ENCODE measurements at places on chromosomes 16 and 17.

GRCh38 chr16:35908942-35909341 is 2449.5 kb downstream of the TP53TG3F start:
- no peak for DNase-seq

DNA sequence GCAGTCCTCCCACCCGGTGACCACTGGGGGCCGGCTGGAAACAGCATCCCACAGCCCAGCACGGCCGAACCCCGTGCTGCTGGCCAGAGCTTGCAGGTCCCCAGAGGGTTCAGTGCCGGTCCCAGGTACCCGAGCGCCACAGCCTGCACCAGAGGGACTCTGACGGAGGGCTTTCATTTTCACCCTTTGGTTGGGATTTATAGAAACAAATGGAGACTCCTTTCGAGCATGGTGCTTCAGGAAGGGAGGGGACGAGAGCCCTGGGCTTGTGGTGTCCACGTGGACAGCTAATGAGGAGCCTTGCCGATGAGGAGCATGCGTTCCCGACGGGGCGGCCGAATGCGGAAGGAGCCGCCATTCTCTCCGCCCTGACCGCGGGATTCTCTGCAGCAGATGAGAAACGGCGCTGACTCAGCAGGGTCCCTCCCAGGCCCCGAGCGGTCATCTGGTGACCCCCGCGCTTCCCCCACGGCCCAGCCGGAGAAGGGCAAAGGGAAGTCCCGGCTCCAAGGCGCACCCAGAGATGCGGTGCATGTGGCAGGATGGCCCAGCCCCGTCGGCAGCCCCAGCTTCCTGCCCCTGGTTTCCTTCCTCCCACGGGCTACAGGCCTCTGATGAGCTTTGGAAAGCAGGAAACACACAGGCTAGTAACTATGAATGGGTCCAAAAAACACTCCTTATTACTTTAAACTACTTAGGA is 9.8 kb downstream of the SLC38A10 start:
- DNase-seq = no peak

- no peak for DNase-seq
Observed at GRCh38 chr16:64983231-64983630, 138.6 kb downstream of the CDH11 start.

DNA sequence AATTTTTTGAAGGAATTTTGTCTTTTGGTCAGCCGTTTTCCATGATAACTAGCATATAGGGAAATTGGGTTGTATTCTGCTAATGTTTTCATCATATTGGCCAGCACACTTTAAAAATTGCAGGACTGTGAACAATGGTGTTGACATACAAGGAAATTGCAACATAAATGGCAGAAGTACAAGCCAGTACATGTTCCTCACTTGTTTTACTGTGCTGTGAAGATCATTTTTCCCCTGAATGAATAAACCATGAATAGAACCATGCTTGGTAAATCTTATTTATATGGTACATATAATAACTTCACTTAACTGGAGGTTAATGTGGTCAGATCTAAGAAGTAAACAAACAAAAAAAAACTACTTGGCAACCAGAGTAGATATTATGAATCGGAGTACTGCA is 22.8 kb downstream of the OMG start:
- DNase-seq = peak; percentile 87

- no peak for DNase-seq
Observed at GRCh38 chr16:54116124-54116655, 170.4 kb downstream of the IRX3 start.

GRCh38 chr16:27473101-27473900 is 71.3 kb downstream of the IL21R start:
- DNase-seq = no peak

- no peak for DNase-seq
Observed at GRCh38 chr16:12096157-12096777, 119.7 kb downstream of the SNX29 start.

GRCh38 chr17:10275418-10275817 is 77.0 kb upstream of the GAS7 start:
- DNase-seq = no peak

GRCh38 chr16:31502981-31503380 is 5.2 kb downstream of the RUSF1 start:
- DNase-seq = no peak

DNA sequence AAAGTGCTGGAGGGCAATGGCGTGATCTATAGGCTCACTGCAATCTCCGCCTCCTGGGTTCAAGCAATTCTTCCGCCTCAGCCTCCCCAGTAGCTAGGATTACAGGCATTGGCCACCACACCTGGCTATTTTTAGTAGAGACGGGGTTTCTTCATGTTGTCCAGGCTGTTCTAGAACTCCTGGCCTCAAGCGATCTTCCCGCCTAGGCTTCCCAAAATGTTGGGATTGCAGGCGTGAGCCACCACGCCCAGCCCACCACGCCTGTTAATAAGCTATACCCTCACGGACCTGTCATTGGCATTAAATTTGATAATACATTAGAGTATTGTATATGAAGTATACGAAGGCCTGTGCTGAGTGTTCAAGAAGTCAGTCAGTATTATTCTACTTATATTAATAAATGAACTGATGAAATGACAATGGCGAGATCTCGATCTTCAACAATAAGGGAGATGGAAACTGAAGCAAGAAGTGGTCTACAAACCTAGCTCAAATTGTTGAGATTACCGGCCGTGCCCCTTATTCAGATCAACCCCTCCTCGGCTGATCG is 818 bp upstream of the BCAS3 start:
- no peak for DNase-seq

All from mammary epithelial cell (primary cell).